Activated CD8-positive, alpha-beta memory T cell treated with anti-CD3 and anti-CD28 coated beads, Interleukin-2, amount 50 U/mL, for 48 hours (primary cell): ENCODE measurements at places on chromosomes 3 and 15.

DNA sequence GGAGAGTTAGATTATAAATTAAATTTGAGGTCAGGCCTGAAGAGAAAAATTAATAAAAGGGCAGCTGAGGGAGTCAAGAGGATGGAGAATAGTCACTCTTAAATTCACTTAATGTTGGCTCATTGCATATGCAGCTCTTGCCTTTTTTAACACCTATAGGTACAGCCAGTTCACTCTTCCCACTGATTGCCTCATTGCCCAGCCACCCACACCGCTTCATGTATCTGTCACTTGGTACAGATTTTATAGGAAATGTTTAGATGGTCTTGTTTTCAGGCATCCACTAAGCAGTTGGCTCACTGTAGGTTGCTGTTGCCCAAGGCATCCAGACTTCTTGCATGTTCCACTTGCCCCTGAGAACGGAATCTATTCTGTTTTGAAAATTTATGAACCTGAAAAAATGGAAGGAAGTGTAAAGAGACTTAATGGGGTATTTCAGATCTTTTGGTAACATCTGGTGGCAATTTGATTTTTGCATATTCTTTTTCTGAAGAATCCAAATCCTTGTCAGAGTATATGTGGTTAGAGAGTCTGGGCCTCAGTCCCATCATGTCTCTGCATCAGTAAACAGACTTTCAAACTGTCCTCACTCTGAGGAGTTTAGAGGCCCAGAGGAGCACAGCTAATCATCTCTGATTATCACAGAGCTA is 151.9 kb downstream of the RBPMS2 start:
- peak; percentile 61 for DNase-seq

- DNase-seq, result no peak
Measured at GRCh38 chr3:126730376-126730775, 26.3 kb downstream of the CHCHD6 start.

GRCh38 chr3:136075811-136076210 is 110.3 kb downstream of the PPP2R3A start:
- no peak for DNase-seq

DNA sequence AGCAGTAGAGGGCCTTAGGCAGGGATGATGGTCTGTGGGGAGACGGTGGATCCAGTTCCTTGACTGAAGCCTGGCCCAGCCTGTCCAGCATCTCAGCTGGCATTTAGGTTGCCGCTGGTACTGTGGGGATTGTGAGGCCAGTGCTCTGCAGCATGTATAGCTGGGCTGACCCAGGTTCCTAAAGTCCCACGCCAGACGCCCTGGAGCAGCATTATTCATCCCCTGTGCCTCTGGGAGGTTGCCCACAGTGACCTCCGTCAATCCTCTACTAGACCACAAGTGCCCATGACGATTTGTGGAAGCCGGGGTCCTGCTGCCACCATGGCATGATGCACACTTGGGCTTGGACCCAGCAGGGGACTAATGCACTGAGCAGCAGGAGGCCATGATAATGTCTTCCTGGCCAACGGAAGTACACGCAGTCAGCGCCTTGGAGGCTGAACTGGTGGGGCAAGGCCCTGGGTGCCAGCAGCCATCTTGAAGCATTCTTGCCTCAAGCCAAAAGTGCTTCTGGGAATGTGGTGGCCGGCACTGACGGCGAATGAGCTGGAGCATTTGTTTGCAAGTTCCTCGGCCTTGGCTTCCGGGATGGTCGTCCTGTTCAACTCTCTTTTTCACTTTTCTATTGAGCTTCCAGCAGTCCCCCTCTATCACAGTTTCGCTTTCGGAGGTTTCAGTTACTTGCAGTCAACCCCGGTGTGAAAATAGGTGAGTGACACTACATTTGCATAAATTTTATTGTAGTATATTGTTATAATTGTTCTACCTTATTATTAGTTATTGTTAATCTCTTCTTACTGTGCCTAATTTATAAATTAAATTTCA is 949.4 kb downstream of the ROBO1 start:
- DNase-seq, result no peak

DNA sequence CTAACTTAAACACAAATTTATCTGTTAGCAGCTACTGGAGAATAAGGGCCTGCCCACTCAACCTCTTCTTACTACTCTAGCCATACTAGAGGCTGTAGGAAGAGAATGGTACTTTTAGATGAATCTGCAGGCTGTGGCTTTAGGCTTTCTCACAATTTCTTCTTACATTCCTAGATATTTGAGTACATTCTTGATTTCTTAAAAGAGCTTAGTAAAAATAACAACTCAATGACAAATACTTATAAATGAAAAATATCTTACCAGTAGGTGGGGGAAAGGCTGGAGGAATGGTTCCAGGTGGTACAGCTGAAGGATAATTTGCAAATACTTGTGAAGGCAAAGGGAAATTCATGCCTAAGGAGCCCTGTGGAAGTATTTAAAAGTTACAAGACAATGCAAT is 92.9 kb upstream of the GK5 start:
- no peak for DNase-seq

DNA sequence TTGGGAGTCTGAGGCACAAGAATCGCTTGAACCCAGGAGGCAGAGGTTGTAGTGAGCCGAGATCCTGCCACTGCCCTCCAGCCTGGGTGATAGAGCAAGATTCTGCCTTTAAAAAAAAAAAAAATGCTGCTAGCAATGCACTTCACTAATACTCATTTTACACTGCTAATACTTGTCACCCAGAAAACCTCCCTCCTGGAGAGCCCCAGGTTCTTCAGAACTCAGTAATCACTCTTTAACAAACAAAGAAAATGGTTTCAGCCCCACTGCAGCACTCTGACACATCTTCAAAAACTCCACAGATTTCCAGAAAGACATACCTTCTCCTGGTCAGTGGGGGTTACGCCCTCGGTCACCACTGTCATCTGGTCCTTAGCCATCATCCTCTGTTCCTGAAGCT is 366.7 kb downstream of the SHQ1 start:
- DNase-seq, result no peak

DNA sequence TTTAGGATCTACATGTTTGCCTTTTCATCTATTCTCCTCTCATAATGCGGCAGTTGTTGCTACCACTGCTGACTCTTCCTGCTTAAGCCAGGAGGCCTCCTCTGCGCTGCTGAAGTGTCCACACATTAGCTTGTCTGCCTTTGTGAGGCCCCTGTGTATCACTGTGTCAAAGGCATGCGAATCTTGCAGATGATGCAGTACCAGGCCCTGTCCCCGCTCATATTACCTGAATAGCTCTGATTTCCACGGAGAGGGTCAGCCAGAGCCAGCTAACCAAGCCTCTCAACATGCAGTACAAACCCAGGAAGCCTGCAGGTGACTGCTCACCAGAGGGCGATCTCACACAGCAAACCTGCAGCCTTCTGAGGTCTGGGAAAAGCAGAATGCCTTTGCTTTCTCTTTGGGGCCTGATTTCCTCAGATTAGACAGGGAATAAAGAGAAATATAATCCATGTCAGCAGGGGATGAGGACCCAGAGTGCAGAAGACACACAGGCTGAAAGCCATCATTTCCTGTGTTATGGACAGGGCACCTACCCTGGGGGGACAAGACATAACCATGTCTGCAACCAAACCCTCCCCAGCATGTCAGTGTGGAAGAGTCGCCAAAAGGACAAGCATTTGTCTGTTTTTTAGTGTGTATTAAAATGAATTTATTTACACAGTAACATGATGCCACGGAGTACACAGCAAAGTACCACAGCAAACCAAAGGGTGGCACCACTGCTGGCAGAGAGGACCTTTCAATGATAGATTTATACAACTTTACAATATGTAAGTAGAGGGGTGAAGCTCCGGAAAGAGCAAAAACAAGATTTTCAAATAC is 36.8 kb upstream of the TSPAN3 start:
- DNase-seq, result peak; percentile 58

DNA sequence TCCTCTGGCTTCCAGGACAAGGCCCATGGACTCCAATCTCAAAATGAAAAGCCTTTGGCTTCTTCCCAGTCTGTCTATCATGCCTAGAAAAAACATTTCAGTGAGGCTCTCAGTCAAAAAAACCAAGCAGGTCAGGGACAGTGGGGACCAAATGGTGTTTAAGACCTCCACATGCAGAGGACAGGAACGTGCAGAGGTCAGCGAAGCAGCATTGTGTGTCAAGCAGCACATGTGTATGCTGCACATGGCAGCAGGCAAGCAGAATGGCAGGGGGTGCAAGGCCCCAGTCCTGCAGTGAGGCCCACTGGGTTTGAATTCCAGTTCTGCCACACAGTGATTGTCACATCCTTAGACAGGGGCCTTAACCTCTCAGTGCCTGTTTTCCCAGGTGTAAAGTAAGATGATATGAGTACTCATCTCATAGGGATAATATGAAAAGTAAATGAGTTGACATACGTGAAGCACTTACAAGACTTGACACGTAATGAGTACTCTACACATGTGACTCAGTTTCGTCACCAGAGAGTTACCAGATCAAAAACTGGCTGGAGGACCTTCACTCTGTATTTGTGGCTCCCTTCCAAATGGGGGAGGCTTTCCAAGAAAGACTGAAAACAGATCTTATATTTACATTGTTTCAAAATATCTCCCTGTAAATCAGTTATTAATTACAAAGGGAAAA is 11.2 kb downstream of the STIMATE start:
- peak; percentile 32 for DNase-seq
